Caco-2 (cell line): ENCODE measurements at places on chromosomes 16 and 17. TPM values are rescaled to one million over a fixed set of nuclear protein-coding genes. Genes with fewer than 3 reads are reported as not detected.

- H3K27ac ChIP-seq = peak overlapping the region; percentile 9
- DNase-seq = peak; percentile 36
- H3K4me1 ChIP-seq = no peaks in the 10 kb centered on the region
- no peaks in the 10 kb centered on the region for H3K36me3 ChIP-seq
- H3K4me3 ChIP-seq = no peak overlapping the region
- H3K27me3 ChIP-seq = no peaks in the 10 kb centered on the region
Observed at GRCh38 chr16:83994087-83994486, 26.0 kb downstream of the NECAB2 start.

The SLC47A2 gene
- total RNA-seq = 0.16 and 0.20 TPM in 2 replicates

- no peak for DNase-seq
- H3K27me3 ChIP-seq = no peaks in the 10 kb centered on the region
- H3K36me3 ChIP-seq = 0 out of 2 replicates have a peak, but pooled peaks cover 1% of the 10 kb centered on the region
- H3K4me1 ChIP-seq = peaks cover 21% of the 10 kb centered on the region
- H3K4me3 ChIP-seq = no peak overlapping the region
Observed at GRCh38 chr16:68642436-68643101, 2.5 kb upstream of the CDH3 start.

DNA sequence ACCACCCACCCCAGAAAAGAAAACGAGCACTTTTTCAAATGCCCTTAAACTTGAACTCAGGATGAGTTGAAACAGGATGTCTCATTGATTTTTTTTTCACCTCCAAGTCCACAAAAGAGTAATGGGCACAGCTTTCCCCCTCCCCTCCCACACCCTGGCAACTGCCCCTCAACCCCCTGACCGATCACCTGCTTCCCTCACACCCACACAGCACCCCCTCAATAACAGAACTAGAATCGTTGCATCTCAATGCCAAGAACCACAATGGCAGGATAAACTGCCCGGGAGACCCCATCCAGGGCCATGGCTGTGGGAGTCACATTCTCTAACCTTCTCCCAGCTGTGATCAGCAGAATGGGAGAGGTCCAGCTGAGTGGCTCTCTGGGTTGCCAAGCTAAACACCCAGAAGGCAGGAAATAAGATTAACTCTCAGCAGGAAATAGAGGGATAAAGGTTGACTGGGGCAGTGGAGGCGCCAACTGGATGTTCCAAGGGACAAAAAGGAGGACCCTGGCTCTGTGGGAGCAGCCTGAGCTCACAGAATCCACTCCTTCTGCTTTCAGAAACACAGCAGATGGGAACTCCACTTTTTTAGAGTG, 128.0 kb upstream of the SDK2 start:
- DNase-seq = no peak
- H3K27ac ChIP-seq = no peak overlapping the region
- H3K4me3 ChIP-seq = no peak overlapping the region
- H3K36me3 ChIP-seq = no peaks in the 10 kb centered on the region
- H3K27me3 ChIP-seq = no peaks in the 10 kb centered on the region
- H3K4me1 ChIP-seq = no peaks in the 10 kb centered on the region

GRCh38 chr16:72051818-72052217, 2.5 kb upstream of the HP start:
- no peaks in the 10 kb centered on the region for H3K36me3 ChIP-seq
- no peaks in the 10 kb centered on the region for H3K27me3 ChIP-seq
- DNase-seq = no peak
- H3K4me3 ChIP-seq = no peak overlapping the region
- H3K4me1 ChIP-seq = no peaks in the 10 kb centered on the region
- no peak overlapping the region for H3K27ac ChIP-seq

GRCh38 chr16:84228256-84228838, 11.5 kb downstream of the KCNG4 start:
- no peaks in the 10 kb centered on the region for H3K27me3 ChIP-seq
- H3K4me1 ChIP-seq = no peaks in the 10 kb centered on the region; the same call in 1 of the 2 replicates
- peak; percentile 56 for DNase-seq
- H3K4me3 ChIP-seq = no peak overlapping the region
- H3K27ac ChIP-seq = no peak overlapping the region
- no peaks in the 10 kb centered on the region for H3K36me3 ChIP-seq
